ENCODE measurements at places on chromosomes 2 and 18.

DNA sequence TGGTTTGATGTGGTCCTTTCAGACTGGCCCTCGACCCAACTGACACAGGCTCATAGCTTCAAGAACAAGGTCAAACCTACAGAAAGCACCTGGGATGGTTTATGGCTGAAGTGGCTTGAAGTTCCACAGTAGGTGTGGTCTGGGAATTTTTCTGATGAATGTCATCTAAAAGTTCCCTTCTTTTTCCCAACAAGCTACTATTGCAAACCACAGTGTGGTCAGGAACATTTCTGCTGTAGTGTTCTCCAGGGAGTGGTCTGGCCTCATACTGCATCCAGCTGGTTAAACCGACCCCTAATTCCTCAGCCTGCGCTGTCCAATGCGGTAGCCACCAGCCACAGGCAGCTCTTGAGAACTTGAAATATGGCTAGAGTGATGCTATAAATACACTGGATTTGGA lies 92.7 kb downstream of the FAM124B start:
- DNase-seq: no peak

DNA sequence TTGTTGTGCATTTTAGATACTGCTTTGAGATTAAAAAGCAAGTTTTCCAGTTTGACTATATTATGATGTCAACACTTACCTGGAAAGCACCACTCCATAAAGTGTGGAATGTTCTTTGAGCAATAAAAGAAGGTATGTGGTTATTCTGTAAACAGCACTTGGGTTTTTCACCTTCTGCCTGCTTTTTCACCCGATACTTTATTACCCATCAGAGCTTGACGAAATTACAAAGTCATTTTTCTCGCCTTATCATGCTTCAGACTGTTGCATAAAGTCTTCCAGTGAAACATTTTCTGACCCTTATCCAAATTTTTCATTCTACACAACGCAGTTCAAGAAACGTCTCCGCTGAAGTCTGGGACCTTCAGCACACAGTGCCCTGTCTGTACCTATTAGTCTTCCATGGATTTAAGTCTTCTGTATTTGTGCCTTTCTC lies 25.2 kb downstream of the CAB39 start:
- no peak for DNase-seq

DNA sequence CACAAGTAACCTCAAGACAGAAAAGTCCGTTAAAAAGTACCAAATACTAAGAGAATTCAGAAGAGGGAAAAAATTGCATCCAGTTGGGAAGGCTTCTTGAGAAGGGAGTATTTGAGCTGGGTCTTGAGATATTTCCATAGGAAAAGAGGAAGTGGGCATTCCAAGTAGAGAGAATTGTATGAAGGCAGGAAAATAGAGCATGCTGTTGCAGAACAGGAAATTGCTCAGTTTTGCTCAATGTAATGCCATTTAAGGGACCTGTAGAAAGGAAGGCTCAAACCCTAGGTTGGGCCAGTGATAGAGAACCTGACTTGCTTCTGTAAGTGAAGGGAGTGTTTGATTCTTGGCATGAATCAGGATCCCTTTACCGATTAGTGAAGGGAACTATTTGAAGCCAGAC lies 1.0 kb upstream of the ZC3H8 start:
- DNase-seq: no peak

DNA sequence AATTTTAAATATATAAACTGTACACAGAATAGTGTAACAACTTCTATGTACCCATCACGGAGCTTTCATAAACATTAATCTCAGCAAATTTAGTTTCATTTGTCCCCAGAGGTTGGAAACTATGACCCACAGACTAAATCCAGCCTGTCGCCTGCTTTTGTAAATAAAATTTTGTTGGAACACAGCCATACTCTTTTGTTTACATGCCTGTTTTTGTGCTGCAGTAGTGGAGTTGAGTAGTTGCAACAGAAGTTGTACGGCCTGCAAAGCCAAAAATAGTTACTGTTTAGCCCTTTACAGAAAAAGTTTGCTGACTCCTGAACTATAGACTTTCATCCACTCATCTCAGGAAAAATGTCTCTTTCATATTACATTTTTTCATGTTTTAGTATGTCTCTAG lies 39.8 kb downstream of the RBM45 start:
- no peak for DNase-seq

GRCh38 chr2:231364061-231364460 lies 31.4 kb upstream of the B3GNT7 start:
- no peak for DNase-seq

DNA sequence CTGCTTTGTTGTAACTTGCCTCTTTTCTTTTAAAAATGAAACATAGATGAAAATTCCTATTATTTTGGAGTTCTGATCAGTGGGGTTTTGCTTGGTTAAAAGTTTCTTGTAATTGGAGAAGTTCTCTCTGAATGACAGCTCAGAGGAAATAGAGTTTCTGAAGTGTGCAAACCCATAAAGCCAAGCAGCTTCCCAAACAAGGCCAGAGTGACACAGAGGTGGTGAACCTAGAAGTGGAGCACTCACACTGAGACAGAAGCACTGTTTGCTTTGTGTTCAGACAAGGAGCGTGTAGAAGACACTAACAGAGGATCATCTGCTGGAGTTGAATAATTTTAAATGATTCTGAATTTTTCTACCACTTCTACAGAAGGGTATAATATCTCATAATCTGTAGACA lies 49.2 kb downstream of the FBXO48 start:
- no peak for DNase-seq

DNA sequence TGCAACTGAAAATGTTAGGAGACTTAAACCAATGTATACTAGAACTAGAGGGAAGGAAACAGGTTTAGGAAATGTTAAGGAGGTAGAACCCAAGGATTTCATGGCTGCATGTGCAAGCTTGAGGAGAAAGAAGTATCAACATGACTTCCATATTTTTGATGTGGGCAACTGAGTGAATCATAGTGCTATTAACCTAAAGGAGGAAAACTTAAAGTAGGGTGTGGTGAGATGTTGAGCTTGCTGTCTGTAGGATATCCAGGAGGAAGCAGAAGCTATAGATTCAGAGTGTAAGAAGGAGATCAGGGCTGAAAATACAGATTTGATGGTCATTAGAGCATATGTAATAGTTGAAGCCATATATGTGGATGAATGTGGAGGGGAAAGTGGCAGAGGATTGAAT lies 31.5 kb downstream of the NDC80 start:
- no peak for DNase-seq

- DNase-seq: no peak
These were observed 39.2 kb downstream of the GREB1 start for GRCh38 chr2:11572996-11573395.

- DNase-seq: no peak
These were observed 187.4 kb downstream of the TMEM18 start for GRCh38 chr2:489838-490237.

DNA sequence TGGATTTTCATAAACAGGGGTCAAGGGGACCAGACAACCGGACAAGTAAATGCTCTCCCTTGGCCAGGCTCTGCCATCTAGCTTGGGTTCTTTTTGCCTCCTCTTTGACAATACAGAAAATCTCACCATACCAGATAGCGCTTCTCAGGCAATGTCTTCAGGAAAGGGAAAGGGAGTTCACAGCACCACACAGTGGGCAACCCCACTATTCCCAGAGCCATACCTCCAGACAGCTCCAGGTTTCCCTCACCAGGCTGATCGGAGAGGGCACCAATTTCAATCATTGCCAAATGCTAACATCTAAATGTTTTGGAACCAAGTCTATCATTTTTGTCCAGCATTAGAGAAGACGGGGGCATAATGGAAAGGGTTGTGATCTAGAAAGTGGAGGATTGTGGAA lies 28.1 kb downstream of the CCDC68 start:
- no peak for DNase-seq

GRCh38 chr2:59276033-59276432 lies 1034.9 kb upstream of the FANCL start:
- no peak for DNase-seq

DNA sequence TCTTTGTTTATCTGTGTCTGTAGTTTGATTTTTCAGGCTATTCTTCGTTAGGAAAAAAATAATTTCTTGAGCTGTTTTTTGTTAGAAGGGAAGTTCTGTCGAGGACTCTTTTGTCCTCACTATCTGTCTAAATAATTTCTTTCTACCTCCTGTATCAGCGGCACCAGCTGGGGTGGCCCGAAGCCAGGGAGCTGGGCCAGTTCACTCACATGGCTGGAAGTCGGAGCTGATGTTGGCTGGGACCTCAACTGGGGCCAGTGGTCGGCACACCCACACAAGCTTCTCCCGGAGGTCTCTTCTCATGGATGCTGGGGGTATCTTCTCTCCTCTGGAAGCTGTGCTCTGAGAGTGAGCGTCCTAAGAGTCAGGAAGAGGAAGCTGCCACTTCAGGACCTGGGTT lies 8.0 kb upstream of the PDIA6 start:
- no peak for DNase-seq

GRCh38 chr2:37377187-37377532 lies 32.7 kb downstream of the QPCT start:
- no peak for DNase-seq

DNA sequence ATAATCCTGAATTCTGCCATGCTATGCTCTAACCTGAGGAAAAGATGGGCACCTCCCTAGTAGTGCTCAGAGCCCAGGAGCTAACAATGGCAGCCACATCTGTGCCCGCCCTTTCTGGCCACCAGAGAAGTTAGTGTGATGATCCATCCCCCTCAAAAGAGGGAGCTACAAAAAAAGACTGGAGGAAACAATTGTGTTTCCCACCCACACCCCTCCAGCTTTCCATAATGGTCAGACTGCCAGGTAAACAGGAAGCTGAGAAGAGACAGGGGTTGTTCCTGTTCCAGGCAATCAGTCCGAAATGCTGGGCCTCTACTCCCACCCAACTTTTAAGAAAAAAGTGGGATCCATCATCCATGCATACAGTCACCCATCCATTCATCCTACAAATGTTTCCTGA lies 3.2 kb downstream of the TBC1D8 start:
- no peak for DNase-seq

- no peak for DNase-seq
These were observed 37.7 kb downstream of the ZNF407 start for GRCh38 chr18:74635224-74635975.

GRCh38 chr2:100924520-100925451 lies 77.3 kb upstream of the RPL31 start:
- no peak for DNase-seq

DNA sequence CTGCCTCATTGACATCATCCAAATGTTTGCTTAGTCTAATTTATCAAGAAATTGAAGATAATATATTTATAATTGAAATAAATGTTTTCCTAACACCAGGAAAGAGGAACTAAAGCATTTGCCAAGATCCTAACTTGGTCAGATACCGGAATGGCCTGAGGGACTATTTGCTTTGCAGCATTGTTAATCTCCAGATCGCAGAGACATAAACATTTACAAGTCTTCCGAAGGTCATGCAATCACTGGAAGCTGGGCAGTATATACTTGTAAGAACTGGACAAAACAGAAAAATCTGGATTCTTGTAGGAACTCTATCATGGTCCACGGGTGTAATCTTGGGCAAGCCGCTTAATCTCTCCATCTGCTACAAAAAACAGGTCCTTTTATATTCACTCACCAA lies 42.2 kb downstream of the CYBRD1 start:
- no peak for DNase-seq

DNA sequence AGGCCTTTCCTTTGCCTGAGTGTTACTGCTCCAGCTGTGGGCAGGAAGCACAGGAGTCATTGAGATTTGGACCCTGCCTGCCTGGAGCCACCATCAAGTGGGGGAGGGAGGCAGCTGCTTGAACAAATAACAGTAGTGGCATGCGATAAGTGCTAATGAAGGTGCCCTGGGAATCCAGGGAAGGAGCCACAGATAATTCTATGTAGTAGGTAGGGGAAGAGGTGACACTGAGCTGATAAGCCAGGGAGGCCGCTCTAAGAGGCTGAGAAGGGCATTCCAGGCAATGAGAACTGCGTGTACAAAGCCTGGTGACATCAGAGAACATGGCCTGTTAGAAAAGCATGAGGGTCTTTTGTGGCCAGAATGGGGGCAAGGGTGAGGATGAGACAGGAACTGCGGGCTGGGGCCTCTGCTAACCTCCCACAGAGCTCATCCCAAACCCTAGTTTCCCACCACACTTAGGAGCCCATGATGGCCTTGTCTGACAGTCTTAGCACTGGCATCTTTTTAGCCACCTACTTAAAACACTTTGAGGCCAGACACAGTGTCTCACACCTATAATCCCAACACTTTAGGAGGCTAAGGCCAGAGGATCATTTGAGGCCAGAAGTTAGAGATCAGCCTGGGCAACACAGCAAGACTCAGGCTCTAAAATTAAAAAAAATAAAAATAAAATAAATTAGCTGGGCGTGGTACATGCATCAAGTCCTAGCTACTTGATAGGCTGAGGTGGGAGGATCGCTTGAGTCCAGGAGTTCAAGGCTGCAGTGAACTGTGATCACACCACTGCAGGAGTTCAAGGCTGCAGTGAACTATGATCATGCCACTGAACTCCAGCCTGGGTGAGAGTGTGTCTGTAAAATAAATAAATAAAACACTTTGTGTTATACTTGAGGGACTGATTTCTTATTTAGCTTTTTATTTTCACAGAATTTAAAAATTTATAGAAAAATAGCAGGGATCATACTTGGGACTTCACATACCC lies 58.9 kb downstream of the TET3 start:
- no peak for DNase-seq

- DNase-seq: no peak
These were observed 1.6 kb downstream of the OSR1 start for GRCh38 chr2:19356545-19357401.

DNA sequence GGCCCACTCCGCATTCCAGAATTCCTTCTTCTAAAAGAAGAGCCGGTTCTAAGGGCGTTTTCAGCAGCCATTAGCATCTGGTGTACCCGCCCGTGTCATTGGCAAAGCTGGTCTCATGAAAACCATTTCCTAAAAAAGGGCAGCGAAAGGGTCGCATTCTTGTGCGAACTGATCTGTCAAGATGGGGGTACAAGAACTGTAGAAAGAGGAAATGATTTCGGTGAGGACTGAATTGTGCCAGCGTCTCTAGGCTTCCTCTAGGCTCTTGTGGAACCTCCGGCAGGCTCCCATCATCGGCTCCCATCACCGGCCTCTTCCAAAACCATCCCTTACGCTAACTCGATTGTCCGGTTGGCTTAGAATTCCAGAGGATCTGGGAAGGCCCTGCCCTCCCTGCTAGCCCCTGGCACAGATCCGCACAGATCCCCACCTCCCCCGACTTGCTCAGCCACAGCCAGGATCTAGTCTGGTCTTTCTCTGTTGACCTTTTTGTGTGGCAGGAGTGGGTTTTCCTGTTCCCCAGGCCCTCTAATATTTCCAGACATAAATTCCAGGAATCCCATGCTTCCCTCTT lies 1.3 kb downstream of the RAB31 start:
- DNase-seq: no peak

DNA sequence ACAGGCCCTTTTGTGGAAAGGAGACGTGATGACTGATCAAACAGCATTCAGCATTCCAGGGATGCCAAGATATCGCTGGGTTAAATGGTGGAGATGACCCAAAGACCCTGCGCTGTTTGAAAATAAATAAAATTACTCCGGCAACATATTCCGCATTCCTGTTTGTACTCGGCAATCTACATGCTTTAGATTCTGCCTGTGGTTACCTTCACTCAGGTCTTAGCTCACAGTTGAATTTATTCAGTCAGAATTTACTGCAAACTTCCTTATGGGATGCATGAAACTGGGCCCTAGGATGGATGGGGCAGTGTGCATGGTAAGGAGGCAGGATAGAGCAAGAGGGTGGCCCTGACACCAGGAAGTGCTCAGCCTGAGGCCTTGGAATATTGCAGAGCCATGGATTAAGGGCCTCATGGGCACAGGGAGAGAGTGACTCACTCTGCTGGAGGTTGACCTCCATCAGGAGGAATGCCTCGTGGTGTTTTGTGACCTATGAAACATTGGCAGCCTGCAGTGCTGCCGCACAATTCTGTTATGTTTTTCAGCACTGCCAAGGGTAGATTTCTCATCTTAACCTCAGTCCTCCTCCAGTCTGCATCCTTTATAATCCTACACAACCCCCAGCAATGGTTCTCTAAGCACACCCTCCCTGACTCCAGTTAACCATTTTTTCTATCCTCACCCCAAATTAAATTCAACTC lies 321.4 kb downstream of the IRS1 start:
- peak; percentile 11 for DNase-seq
